ENCODE measurements at places on chromosomes 1 and 21. TPM values are rescaled to one million over a fixed set of nuclear protein-coding genes. Genes with fewer than 3 reads are reported as not detected.

The RNF186 gene
- total RNA-seq, result not detected

The CAMSAP2 gene
- 117 TPM for total RNA-seq

The ID3 gene
- 22.4 TPM for total RNA-seq

The NUAK2 gene
- total RNA-seq, result 0.41 TPM

The TRIM45 gene
- 3.7 TPM for total RNA-seq
